ENCODE measurements at places on chromosomes 6 and 20.

DNA sequence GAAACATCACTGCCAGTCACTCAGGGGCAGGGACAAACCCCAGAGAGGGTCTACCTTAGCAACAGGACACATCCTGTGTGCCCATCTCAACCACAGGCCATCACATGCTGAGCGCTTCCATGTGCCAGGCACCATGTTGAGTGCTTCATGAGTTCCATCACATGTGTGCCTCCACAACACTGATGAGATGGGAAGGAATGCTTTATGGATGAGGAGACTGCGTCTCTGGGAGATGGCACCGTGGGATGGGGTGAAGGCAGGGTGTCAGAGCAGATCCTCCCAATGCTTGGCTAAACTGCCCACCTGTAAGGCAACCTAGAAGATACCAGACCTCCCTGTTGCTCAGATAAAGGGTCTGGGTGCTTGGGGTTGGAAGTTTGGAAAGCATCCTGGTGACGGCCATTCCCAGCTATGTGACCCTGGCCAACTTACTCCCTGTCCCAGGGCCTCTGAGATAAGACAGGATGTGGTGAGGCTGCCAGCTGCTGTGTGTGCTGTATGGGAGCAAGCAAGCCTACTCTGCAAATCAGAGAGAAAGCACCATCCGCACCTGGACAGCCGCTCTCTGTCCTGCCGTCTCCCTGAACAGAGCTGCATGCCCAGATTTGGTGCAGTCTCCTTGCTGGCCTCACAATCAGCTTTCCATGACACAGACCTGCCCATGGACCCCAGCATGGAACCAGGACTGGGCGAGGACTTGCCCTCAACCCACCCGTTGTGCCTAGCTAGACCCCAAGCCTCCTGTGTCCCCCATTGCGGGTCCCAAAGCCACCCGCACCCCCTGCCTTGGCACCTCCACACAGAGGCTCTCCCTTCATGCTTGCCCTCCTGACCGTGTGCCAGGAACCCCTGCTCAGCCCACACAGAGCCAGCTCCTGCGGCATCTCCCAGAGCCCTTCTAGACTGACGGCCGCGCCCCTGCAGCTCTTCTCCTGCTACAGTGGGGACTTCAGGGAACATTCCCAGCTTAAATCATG lies 143.7 kb downstream of the SYNDIG1 start:
- DNase-seq, result no peak

DNA sequence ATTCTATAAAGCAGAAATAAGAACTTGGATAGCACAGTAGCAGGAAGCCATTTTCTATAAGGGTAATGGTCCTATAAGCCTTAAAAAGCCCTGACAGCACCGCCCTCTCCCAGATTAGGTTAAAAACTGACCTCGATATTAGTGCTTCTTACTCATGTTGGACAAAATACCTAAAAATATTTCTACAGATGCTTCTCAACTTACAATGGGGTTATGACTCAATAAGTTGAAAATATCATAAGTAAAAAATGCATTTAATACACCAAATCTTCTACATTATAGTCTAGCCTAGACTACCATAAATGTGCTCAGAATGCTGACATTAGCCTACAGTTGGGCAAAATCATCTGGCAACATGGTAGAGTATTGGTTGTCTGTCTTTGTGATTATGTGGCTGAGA lies 70.3 kb downstream of the SESN1 start:
- DNase-seq, result no peak

DNA sequence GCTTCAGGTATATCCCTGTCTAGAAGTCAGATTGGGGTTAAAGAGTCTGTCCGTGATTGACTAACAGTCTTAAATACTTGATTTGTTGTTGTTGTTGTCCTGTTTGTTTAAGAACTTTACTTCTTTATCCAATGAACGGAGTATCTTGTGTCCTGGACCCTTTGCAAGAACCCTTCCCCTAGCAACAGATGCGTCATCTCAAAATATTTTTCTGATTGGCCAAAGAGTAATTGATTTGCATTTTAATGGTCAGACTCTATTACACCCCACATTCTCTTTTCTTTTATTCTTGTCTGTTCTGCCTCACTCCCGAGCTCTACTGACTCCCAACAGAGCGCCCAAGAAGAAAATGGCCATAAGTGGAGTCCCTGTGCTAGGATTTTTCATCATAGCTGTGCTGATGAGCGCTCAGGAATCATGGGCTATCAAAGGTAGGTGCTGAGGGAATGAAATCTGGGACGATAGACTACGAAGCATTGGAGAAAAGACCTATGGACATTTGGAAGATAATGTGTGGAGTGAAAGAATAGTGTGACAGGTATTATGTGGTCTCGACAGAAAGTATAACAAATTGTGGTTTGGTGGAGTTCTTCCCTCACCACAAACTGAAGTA lies at the start of gene HLA-DRA:
Gene HLA-DRA, plus strand, starts transcription at position 286 of the 613 bp plus-strand sequence. Its CDS starts 64 bp downstream, at position 350.
- DNase-seq, result no peak

GRCh38 chr6:149153100-149153499 lies 164.4 kb upstream of the TAB2 start:
- DNase-seq, result no peak

- DNase-seq, result no peak
Measured at GRCh38 chr20:38680500-38681306, 43.6 kb upstream of the SLC32A1 start.

DNA sequence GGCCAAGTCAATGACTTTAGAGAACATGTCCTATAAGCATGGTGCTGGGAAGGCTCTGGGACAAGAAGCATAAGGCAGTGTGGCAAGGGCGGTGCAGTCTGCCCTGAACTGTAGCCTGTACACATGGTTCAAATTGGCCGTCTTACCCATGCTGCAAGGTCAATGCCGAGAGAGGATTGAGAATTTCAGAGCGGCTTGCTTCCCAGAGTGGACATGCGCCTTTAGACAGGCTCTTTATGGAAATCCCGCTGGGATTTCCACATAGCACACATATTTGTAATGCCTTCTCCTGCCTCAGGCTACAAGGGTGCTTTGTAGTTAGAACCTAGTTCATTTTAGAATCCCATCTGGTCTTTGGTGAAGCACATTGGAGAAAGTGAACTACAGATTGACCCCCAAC lies 36.1 kb upstream of the CEP162 start:
- DNase-seq, result no peak

GRCh38 chr6:169288591-169288990 lies 34.9 kb upstream of the THBS2 start:
- DNase-seq, result no peak

GRCh38 chr6:121886223-121886830 lies 450.9 kb downstream of the GJA1 start:
- DNase-seq, result no peak

- no peak for DNase-seq
Measured at GRCh38 chr20:54407459-54407858, 67.9 kb upstream of the DOK5 start.

DNA sequence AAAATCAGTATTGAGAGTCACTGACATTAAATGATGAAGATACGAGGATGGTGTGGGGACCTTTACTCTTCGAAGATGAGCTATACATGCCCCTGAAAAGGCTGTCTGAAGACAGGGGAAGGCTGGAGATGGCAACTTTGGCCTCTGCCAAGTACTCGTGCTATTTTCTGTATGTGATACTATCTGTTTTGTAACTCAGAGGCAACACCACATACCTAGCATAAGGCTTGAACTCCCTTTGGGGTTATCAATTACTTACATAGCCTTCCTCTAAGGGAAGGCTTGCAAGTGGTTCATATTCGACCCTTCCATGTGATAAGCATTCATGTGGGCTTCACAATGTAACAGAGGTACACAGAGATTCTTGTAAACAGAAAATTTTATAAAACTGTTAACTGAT lies 68.7 kb upstream of the FBXO30 start:
- no peak for DNase-seq

DNA sequence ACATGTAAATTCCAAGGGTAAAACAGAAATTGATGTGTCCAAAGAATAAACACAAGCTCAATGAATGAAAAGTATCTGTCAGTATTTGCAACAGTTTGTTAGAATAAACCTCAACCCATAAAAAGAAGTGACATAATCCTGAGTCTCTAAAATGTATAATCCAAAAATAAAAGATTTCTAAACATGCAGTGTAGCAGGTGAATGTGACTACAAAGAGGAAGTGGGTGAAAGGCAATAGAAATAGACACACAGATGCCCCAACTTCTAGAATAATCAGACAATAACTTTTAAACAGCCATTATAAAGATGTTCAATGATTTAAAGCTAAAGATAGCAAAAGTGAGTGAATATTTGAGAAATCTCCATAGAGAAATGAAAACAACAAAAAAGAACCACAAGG lies 1009.2 kb upstream of the GJE1 start:
- DNase-seq, result no peak

DNA sequence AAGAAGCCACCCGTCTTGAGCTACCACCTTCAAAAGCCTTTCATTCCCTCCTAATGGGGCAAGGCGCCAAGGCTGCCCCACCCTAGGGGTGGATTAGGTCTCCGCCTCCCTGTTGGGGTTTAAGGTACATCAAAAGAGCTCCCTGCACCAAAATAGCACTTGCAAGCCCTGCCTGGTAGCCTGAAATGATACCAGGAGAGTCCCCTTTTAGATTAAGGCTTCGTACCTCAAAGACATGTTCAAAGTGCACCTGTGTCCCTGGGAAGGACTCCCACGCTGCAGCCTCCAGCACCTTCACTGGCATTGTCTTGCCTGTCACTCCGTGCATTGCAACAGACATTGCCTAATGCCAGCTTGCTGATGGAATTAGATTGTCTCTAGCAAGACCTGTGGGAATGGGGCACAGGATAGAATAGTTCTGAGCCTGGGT lies 15.7 kb upstream of the CDKN1A start:
- DNase-seq, result no peak

GRCh38 chr6:132937466-132937906 lies 123.1 kb downstream of the RPS12 start:
- DNase-seq, result no peak

DNA sequence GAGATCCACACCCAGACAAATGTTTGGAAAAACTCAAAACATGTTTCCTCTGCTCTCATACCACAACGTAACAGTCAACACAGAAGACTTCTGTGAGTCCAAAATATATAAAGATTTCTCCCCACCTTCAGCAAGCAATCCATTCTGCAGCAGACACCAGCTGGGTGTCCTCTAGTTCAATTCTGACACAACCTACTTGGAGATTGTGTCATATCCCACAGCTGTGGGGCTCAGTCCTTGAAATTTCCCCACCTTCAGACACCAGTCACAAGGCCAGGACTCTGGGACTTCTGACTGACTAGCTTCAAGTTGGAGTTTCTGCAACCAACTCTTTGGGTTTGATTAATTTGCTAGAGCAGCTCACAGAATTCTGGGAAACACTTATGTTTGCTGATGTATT lies 244.8 kb upstream of the CDYL start:
- DNase-seq, result no peak

- DNase-seq, result peak; percentile 32
Measured at GRCh38 chr6:131281471-131282270, 146.4 kb downstream of the AKAP7 start.

DNA sequence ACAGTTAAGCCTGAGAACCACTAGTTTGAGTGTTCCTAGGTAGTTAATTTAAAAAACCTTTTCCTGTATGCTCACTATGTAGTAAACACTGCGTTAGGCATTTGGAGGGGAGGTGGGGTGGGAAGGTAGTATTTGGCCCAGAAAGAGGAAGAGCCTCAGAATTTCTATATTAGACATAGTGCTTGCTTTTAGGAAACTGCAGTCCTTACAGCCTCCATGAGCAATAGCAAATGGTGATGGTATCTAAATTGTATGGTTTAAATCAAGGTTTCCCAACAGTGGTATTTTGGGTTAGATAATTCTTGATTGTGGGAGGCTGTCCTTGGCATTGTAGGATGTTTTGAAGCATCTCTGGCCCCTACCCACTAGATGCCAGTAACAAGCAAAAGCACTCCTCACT lies 61.5 kb upstream of the RIPOR2 start:
- DNase-seq, result no peak

DNA sequence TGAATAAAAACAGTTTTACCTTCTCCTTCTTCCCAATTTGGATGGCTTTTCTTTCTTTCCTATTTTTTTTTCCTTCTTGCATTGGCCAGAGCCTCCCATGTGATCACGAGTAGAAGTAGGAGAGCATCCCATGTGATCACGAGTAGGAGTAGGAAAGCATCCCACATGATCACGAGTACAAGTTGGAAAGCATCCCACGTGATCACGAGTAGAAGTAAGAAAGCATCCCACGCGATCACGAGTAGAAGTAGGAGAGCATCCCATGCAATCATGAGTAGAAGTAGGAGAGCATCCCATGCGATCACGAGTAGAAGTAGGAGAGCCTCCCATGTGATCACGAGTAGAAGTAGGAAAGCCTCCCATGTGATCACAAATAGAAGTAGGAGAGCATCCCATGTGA lies 218.6 kb downstream of the DLL1 start:
- DNase-seq, result no peak

DNA sequence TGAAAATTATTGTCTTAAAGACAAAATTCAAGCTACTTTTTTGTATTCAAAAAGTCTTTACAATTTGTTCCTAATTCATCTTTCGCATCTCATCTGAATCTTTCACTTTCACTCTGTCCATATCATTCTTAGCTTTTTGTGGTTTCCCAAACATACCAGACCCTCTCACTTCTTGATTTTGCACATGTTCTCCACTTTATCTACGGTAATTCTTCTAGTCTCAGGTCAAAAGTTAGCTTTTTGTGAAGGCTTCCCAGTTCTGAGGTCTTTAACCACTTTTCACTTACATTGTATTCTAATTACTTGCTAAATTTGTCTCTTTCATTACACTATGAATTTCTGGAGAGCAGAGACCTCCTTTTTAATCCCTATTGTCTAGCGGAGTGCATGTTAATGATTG lies 34.6 kb upstream of the EPHA7 start:
- DNase-seq, result no peak

DNA sequence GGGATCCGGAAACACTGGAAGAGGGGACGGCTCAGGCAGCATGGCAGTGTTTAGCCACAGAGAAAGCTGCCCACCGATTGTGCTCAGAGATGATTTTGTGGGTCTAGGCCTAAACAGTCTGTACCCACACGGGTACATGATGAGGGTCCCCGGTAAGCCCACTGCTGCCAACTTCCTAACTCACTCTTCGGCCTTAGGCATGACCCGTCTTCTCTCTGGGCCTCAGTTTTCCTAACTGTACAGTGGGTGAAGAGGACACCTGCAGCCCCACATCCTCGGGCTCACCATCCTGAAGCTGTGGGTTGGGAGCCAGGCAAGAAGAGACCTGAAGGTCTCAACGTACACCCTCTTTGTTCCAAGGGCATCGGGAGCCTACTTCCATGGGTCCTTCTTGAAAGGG lies 6.5 kb downstream of the FOXP4 start:
- DNase-seq, result no peak

- DNase-seq, result no peak
Measured at GRCh38 chr6:165769401-165769800, 106.4 kb upstream of the PDE10A start.

GRCh38 chr6:22152841-22153240 lies 144.0 kb downstream of the PRL start:
- DNase-seq, result no peak

GRCh38 chr20:33438481-33438880 lies 5.1 kb downstream of the SNTA1 start:
- no peak for DNase-seq

GRCh38 chr6:33513213-33513612 lies 58.8 kb downstream of the ZBTB9 start:
- no peak for DNase-seq

GRCh38 chr6:140602431-140603248 lies 1228.2 kb upstream of the CITED2 start:
- no peak for DNase-seq

All from stimulated activated CD4-positive, alpha-beta T cell treated with anti-CD3 and anti-CD28 coated beads, Interleukin-12 subunit alpha, Interleukin-12 subunit beta, amount 100 ng/mL, for 4 hours (primary cell).